SK-MEL-5 (cell line): ENCODE measurements at places on chromosomes 1 and 21.

GRCh38 chr1:23403038-23403336 is 21.6 kb downstream of the TCEA3 start:
- DNase-seq, result no peak

- DNase-seq, result no peak
These were observed 528.5 kb downstream of the MATN1 start for GRCh38 chr1:30194741-30195423.

GRCh38 chr1:21946836-21947587 is 9.9 kb upstream of the HSPG2 start:
- no peak for DNase-seq

DNA sequence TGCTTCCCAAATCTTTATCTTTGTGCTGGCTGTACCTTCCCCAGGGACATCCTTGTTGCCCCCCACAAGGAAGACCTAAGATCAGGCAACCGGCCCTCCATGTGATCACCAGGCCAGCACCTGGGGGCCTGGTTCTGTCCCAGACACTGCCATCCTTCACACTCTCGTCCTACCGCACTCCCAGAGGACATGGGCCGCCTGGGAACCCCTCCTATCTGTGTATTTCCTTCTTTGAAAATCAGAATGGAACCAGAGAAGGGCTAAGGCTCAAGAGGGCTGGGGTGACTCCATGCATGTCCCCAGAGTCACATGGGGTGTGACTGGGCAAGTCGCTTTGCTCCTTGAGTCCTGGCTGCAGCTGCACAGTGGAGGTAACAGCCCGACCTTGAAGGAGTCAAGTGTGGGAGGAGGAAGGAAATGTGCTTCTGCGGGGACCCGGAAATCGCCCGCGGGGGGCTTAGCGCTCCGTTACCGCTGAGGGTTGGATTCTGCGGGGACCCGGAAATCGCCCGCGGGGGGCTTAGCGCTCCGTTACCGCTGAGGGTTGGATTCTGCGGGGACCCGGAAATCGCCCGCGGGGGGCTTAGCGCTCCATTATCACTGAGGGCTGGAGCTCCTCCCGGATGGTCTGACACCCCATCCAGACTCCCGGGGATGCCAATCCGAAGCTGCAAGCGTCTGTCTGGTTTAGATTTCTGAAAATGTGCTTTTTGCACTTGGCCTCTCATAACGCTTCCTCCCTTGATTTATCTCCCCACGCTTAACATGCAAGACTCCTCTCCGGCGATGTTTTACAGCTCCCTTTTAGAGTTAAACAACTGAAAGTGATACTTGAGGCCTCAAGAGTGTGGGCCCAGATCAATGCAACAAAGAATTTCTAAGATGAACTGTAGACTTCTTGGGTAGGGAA is 278.9 kb downstream of the NPHP4 start:
- no peak for DNase-seq
